ENCODE measurements at places on chromosomes 11 and 22. TPM values are rescaled to one million over a fixed set of nuclear protein-coding genes. Genes with fewer than 3 reads are reported as not detected.

- no peak for DNase-seq
- H3K36me3 ChIP-seq, result no peaks in the 10 kb centered on the region
- H3K27me3 ChIP-seq, result no peaks in the 10 kb centered on the region
Observed at GRCh38 chr11:79671401-79671800, 230.6 kb upstream of the TENM4 start.

DNA sequence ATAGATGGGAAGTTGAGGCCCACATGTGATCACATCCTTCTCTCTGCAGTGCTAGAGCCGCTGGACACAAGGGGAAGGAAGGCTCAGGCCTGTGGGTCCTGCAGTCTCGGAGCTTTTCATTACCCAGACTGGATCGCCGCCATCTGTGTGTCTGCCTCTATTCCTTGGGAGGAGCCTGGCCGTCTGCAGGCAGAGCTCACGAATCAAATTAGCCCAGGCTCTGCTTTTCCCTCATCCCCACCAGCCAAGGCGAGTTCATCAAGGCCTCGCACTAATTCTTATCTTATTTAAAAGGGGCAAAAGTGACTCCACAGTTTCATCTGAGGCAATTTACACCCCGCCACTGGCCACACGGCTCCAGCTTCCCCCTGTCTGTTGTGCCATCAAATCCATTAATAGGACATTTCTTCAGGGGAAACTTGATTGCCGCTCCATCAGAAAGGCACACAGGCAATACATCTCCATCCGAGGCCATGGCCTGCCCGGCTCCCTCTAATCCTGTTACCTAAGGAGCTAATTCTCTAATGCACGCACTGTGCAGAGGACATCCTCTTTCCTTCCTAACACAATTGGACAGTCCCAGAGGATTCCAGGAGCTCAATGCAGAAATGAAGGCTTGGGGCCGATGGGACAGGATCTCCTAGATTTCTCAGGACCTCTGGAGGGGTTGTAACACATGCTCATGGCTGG is 3.3 kb upstream of the HTR3A start:
- H3K27ac ChIP-seq, result no peak overlapping the region
- no peaks in the 10 kb centered on the region for H3K36me3 ChIP-seq
- no peak overlapping the region for H3K4me3 ChIP-seq
- DNase-seq, result no peak
- no peaks in the 10 kb centered on the region for H3K27me3 ChIP-seq
- H3K4me1 ChIP-seq, result peaks cover 2% of the 10 kb centered on the region

GRCh38 chr11:105618343-105618955 is 8.6 kb downstream of the GRIA4 start:
- DNase-seq, result no peak
- no peaks in the 10 kb centered on the region for H3K27me3 ChIP-seq
- H3K27ac ChIP-seq, result no peak overlapping the region

DNA sequence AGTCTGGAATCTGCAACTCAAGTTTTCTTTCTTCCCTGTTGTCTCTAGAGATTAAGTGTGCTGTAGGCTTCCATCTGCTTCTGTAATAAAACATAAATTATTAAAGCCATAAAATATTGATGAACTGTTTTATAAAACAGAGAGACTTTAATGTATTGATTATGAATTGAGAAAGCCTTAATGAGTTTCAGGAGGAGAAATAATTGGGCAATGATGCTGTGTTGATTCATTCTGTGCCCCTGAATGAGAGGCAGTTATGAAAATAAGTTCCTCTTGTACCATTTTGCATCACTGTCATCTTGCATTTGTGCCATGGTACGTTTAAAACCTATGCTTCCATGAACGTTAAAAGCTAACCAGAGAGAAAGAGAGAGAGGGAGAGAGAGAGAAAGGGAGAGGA is 194.1 kb upstream of the LARGE1 start:
- H3K4me3 ChIP-seq, result no peak overlapping the region
- no peak overlapping the region for H3K27ac ChIP-seq
- no peak for DNase-seq
- H3K36me3 ChIP-seq, result no peaks in the 10 kb centered on the region

DNA sequence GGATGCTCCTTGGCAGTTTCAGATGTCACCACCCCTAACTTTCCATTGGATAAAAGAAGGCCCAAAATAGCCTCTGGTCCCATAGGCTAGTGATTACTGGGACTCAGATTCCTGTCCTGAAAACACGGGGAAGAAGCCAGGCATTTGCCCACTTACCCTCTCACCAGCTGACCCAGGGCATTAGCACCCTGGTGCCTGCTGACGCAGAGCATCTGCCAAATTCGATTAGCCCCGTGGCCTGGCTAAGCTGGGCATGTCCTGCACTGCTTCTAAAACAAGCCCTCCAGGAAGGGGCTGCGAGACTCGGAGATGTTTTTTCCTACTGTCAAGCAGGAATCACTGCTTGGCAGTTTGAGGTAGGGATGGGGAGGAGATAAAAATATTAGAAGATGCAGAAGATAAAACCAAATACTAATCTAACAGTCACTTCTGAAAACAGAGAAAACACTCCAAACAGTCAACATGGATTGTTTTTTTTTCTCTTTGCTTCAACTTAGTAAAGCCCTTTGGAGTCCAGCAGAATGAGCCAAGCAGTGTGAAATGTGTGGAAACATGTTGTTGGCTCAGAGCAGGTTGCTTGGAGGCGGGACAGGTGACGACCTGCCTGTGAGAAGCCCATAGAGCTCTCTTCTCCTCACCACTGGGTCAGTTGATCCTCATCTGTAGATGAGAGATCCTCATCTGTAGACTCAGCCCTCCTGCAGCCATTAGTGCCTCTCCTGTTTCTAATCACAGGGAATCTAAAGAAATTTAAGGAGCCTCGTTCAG is 54.0 kb downstream of the BDNF start:
- H3K36me3 ChIP-seq, result no peaks in the 10 kb centered on the region
- no peak for DNase-seq

DNA sequence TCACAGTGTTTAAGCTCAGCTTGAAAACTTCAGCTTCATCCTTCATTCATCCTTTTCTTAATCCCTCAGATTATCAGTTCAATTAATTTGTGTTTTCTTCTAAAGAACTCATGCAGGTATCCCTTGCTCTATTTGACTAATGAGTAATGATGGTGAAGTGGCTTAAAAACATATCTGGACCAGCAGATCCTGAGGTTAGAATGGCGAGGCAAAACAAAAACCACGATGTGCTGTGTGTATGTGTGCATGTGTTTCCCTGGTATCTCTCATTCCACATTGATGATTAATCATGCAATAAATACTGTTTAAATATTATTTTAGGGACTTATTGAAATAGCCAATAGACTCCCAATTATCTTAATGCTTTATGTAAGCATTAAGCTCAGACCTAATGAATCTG is 437.0 kb downstream of the DYNC2H1 start:
- H3K4me3 ChIP-seq, result no peak overlapping the region
- H3K4me1 ChIP-seq, result no peaks in the 10 kb centered on the region
- no peaks in the 10 kb centered on the region for H3K36me3 ChIP-seq
- no peak overlapping the region for H3K27ac ChIP-seq

DNA sequence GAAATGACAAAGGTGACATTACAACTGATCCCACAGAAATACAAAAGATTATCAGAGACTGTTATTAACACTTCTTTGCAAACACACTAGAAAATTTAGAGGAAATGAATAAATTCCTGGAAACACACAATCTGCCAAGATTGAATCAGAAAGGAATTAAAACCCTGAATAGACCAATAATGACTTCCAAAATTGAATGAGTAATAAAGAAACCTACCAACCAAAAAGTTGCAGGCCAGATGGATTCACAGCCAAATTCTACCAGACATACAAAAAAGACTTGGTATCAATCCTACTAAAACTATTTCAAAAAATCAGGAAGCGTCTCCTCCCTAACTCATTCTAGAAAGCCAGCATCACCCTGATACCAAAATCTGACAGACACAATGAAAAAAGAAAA is 17.2 kb downstream of the RAB38 start:
- H3K4me1 ChIP-seq, result no peaks in the 10 kb centered on the region
- no peak overlapping the region for H3K4me3 ChIP-seq
- DNase-seq, result no peak
- no peaks in the 10 kb centered on the region for H3K36me3 ChIP-seq
- no peaks in the 10 kb centered on the region for H3K27me3 ChIP-seq
- no peak overlapping the region for H3K27ac ChIP-seq

- H3K27ac ChIP-seq, result no peak overlapping the region
- no peaks in the 10 kb centered on the region for H3K4me1 ChIP-seq
- H3K27me3 ChIP-seq, result no peaks in the 10 kb centered on the region
- no peak overlapping the region for H3K4me3 ChIP-seq
- H3K36me3 ChIP-seq, result no peaks in the 10 kb centered on the region
Observed at GRCh38 chr11:103648670-103649400, 387.6 kb upstream of the DDI1 start.

DNA sequence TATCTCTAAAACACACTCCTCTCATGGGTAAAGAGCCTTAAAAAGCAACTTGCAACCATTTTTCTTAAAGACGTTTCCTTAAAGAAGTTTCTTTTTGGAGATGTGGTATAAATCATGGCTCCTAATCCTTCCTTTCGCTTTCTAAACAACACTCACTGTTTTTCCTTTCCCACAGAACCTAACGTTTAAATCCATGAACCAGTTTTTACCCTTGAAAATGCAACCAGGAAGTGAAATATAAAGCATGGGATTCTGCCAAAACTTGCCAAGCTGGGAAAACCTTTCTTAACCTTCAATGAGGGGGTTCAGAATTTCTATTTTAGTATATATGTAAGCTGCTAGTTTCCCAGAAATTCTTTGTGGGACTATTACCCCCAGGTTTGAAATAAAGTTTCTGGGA is 8.6 kb downstream of the PLEKHA7 start:
- DNase-seq, result no peak
- no peak overlapping the region for H3K4me3 ChIP-seq
- no peaks in the 10 kb centered on the region for H3K36me3 ChIP-seq
- H3K27me3 ChIP-seq, result no peaks in the 10 kb centered on the region
- no peak overlapping the region for H3K27ac ChIP-seq
- no peaks in the 10 kb centered on the region for H3K4me1 ChIP-seq

GRCh38 chr11:122979103-122979814 is 2.4 kb downstream of the BSX start:
- no peaks in the 10 kb centered on the region for H3K4me1 ChIP-seq
- no peak overlapping the region for H3K27ac ChIP-seq
- no peaks in the 10 kb centered on the region for H3K36me3 ChIP-seq
- H3K27me3 ChIP-seq, result no peaks in the 10 kb centered on the region
- H3K4me3 ChIP-seq, result no peak overlapping the region

DNA sequence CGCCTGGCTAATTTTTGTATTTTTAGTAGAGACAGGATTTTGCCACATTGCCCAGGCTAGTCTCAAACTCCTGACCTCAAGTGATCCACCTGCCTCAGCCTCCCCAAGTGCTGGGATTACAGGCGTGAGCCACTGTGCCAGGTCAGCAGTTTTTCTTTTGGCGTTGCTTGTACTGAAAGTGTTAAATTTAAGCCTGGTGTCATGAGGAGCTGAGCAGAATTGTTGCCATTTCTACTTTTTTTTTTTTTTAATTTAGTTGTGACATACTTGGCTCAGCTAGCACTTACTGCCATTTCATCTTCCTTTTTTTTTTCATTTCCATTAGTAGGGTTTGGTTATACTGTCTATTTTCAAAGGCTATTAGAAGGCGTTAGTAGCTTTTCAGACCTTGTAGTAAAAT is 10.7 kb downstream of the TAB1 start:
- H3K27ac ChIP-seq, result no peak overlapping the region
- DNase-seq, result no peak
- H3K36me3 ChIP-seq, result no peaks in the 10 kb centered on the region
- H3K4me3 ChIP-seq, result no peak overlapping the region

GRCh38 chr11:86431258-86431657 is 56.6 kb downstream of the CCDC81 start:
- H3K36me3 ChIP-seq, result no peaks in the 10 kb centered on the region
- H3K27me3 ChIP-seq, result no peaks in the 10 kb centered on the region
- DNase-seq, result no peak
- H3K4me3 ChIP-seq, result no peak overlapping the region
- H3K27ac ChIP-seq, result no peak overlapping the region
- no peaks in the 10 kb centered on the region for H3K4me1 ChIP-seq

DNA sequence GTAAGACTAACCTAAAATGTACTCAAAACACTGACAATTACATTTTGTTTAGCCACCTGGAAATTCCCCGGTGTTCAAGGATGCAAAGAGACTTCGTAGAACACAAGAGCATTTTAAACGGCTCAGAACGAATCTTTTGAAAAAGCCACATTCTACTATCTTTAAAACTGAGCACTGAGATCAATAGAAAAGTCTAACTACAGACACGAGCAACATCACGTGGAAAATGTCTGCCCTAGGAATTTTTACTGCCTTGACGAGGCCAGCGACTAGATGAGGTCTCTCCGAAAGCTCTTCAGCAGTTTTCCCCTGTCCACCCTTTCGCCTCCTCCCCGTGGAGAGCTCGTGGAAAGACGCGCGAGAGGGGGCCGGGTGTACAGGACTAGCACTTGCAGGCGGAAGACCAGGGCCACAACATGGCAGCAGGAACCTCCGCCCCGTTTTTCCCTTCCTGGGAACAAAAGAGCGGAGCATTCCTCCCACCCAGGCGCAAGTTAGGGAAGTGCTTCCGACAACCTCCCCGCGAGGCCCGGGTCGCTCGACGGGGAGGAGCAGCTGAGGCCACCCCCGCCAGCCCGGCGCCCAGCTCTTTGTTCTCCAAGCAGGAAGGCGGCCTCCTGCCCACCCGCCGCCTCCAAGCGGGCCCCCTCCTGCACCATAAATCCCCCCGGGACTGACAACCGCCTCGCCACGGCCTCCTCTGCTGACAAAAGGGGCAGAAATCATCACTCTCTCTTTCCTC is 1.1 kb downstream of the EIF4G2 start:
- peak; percentile 66 for DNase-seq
- peak overlapping the region; percentile 96 for H3K27ac ChIP-seq
- H3K27me3 ChIP-seq, result no peaks in the 10 kb centered on the region

GRCh38 chr22:45458532-45458931 is 44.2 kb upstream of the FBLN1 start:
- H3K27ac ChIP-seq, result no peak overlapping the region
- no peak overlapping the region for H3K4me3 ChIP-seq
- H3K36me3 ChIP-seq, result no peaks in the 10 kb centered on the region
- peaks cover 4% of the 10 kb centered on the region for H3K4me1 ChIP-seq

GRCh38 chr11:112213753-112214152 is 12.5 kb upstream of the PTS start:
- no peak for DNase-seq
- no peak overlapping the region for H3K27ac ChIP-seq
- no peaks in the 10 kb centered on the region for H3K36me3 ChIP-seq
- no peaks in the 10 kb centered on the region for H3K4me1 ChIP-seq

Gene FAM83F
- total RNA-seq, result 2.4 TPM

Gene PPFIBP2
- 20.7 TPM for total RNA-seq

Gene ARFGAP2
- total RNA-seq, result 75.2 TPM

Gene SLC37A2
- total RNA-seq, result 2.3 TPM

Gene UPK2
- not detected for total RNA-seq

Gene TCN2
- 19.1 TPM for total RNA-seq

Gene DDI1
- total RNA-seq, result not detected

Gene C11orf42
- total RNA-seq, result not detected

Gene RBMXL2
- not detected for total RNA-seq

Gene DEAF1
- total RNA-seq, result 43.4 TPM
